Dermis microvascular lymphatic vessel endothelial cell (primary cell): ENCODE measurements at places on chromosomes 5 and 9. TPM values are rescaled to one million over a fixed set of nuclear protein-coding genes. Genes with fewer than 3 reads are reported as not detected.

ANXA2R gene
- total RNA-seq = 6.0 and 9.6 TPM in 2 replicates

DNA sequence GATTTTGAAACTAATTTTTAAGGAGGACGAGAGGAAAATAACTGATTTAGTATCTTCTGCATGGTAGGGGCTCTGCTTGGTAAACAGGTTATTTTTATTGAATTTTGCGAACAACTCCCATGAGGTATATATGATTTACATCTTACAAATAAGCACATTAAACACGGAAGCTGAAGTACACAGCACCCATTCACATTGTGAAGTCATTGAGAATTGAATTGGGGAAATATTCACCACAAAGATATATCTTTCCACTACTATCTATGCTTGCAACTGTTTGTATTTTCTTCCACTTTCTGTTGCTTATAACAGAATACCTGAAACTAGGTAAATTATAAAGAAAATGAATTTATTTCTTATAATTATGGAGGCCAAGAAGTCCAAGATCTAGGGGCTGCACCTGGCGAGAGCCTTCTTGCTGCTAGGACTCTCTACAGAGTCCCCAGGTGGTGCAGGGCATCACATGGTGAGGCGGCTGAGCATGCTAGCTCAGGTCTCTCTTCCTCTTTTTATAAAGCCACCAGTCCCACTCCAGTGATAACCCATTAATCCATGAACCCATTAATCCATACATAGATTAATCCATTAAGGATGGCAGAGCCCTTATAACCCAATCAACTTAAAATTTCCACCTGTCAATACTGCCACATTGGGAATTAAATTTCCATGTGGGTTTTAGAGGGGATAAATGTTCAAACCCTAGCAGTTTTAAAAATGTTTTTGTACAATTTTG, 79.0 kb upstream of the ZNF608 start:
- DNase-seq = no peak

ANKRD31 gene
- under 0.01 TPM in 1 of 2 replicates, not detected in the other for total RNA-seq

PCDHGB6 gene
- 1.5 and 2.7 TPM in 2 replicates for total RNA-seq

TXNDC8 gene
- not detected in 2 replicates for total RNA-seq

- DNase-seq = no peak
Measured at GRCh38 chr5:110807169-110807568, 68.4 kb downstream of the SLC25A46 start.

GRCh38 chr5:64110222-64110621, 55.4 kb upstream of the RNF180 start:
- no peak for DNase-seq
